Fibroblast of villous mesenchyme (primary cell): ENCODE measurements at places on chromosomes 16 and 17. TPM values are rescaled to one million over a fixed set of nuclear protein-coding genes. Genes with fewer than 3 reads are reported as not detected.

DNA sequence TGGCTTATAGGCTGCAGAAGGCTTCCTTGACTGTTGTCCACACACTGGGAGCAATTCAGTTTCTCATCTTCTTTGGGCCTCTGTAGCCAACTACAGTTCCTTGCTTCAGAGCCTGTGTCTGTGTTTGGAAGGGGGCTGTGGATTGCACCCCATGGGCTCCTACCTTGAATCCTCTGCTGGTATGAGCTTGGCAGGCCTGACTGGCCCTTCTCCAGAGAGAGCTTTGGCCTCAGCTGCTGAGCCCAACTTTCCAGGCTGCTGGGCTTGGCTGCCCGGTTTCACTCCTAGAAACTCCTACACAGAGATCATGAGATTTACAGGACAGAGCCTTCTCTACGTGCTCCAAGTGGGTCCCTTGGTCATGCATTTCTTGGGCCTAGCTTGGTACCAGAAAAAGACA is 354.4 kb downstream of the SNX29 start:
- no peak for DNase-seq

DNA sequence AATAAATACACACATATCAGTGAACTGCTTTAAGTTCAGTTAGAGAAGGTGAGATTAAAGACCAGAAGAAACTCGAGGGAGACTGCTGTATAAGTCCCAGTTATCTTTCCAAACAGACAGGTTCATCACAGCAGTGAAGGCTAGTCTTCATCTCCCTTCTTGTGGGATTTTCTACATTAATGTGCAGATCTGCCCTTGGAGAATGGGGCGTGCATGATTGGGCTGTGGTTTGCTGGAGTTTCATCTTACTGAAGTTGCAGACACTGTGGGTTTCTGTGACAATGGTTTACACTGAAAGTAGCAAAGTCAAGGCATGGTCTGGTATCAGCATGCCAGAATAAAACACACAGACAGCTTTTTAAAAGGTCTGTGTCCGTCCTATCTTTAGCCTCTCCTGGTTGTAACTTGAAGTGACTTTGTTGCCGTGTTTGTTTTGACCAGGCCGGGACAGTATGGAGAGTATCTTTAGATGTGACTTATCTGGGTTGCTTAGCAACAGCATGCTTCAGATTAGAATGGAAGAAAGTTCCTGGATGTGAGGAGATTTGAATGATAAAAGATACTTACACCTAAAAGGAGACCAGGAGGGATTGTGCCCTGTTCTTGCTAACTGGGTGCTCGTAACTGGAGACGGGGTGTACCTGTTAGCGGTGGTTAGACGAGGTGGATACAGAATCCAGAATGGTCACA is 16.1 kb downstream of the NAA60 start:
- no peak for DNase-seq

DNA sequence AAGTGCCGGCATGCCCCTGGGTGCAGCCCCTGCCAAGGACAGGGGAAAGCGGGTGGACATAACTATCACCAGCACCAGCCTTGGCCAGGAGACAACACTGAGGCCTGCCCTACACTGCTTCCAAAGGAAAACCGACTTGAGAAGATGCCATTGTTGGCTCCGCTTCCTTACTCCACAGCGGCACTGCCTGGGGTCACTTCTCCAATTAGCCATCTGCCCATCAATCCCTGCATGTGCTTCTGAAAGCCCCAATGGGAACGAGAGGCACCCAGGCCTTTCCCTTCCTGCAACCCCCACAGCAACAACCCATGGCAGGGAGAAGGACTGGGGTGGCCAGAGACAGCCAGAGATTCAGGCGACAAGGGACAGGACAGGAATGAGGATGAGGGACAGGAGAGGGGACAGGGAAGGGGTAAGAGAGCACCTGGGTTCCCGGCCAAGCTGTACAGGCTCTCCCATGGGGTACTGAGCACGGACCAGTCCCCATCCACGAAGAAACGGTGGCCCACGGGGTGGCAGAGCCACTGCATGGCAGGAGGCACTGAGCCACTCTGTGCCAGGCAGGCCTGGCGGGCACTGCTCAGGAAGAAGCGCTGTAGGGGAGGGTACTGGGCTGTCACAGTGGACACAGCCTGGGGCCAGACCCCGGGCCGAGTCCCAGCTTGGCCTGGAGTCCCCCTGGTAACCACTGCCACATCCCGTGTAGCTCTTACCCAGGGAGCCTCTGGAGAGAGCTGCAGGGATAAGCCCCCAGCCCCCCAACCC is 21.2 kb downstream of the SREBF1 start:
- DNase-seq: no peak

DNA sequence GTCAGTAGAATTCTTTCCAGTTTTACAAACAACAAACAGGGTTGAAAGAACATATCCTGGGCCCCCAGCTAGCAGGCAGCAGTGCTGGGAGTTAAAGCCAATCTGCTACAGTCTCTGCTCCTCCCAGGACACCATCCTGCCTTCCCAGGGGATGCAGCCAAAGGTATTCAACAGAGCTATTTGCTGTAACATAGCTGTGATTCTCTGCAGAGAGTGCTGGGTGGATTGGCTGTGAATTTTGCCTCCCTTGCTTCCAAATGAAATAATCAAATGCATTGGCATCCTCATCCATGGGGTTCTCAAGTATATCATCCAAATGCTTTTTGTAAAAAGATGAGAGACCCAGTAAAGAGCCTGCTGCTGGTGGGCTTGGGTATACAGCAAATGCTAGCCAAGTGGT is 124.3 kb downstream of the NPIPB5 start:
- DNase-seq: no peak

- DNase-seq: no peak
These were observed 90.7 kb downstream of the PITPNC1 start for GRCh38 chr17:67467500-67468455.

RTN4RL1 gene
- 0.43 TPM in 1 of 2 replicates, not detected in the other for total RNA-seq

DNA sequence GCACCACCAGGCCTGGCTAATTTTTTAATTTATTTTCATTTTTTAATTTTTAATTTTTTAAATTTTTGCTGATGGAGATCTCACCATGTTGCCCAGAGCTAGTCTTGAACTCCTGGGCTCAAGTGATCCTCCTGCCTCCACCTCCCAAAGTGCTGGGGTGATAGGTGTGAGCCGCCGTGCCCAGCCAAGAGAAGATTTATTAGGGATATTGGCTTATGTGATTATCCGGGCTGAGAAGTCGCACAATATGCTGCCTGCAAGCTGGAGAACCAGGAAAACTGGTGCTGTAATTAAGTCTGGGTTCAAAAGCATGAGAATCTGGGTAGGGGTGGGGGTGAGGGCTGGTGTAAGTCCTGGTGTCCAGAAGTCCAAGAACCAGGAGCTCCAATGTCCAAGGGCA is 2.5 kb upstream of the C16orf90 start:
- no peak for DNase-seq

DNA sequence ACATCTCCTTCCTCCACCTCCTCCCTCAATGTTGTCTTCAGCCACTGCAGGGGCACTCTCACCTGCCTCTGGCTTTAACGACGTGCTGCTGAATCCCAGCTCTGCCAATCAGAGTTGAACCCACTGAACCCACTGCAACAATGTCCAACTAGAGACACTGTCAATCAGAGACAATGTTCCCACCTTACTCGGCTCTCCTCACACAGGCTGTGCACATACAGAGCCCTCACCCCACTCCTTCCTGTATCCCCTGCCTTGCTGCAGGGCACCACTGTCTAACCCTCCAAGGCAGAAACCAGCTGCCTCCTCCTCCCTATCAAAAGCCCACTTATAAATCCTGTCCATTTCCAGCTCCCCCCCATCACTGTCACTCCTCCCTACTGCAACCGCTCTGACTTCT is 58.7 kb downstream of the ANKRD11 start:
- no peak for DNase-seq

GRCh38 chr17:36608794-36609497 is 7.6 kb downstream of the MRM1 start:
- DNase-seq: peak; percentile 67

GRCh38 chr17:82925336-82925735 is 85.5 kb upstream of the ZNF750 start:
- DNase-seq: no peak

TSPAN10 gene
- 1.7 and 2.3 TPM in 2 replicates for total RNA-seq

GRCh38 chr17:13952009-13952750 is 117.1 kb upstream of the COX10 start:
- no peak for DNase-seq
